ENCODE measurements at places on chromosomes 5 and 9.

DNA sequence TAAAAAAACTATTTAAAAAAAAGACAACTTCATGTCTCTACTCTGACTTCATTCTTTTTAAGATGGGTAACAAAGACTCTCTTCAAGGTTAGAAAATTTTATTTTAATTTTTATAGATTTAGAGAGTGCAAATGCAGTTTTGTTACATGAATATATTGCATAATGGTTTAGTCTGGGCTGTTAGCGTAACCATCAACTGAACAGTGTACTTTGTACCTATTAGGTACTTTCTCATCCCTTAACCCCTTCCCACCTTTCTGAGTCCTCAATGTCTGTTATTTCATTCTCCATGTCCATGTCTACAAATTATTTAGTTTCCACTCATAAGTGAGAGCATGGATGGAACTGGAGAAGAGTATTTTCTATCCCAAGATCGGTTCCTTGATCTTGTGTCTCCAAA, 16.8 kb downstream of the TLR4 start:
- no peak for DNase-seq

- DNase-seq = no peak
Observed at GRCh38 chr5:175290379-175290778, 153.6 kb downstream of the DRD1 start.

DNA sequence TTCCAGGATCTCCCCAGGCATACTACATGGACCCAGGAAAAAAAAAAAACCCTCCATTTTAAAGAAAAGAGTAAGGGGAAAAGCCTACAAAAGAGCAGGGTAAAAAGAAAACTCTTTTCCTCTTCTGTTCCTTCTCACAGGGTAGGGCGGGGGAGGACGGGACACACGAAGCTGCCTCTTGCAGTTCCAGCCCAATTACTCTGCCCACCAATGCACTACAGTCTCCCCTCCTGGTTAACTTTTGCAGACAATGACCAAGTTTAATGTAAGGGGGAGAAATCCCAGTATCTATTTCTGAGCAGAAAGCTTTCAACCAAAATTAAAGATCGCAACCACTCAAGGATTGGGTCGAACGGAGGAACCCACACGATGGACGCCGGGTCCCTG, 1.3 kb downstream of the BRD3 start:
- peak; percentile 52 for DNase-seq

DNA sequence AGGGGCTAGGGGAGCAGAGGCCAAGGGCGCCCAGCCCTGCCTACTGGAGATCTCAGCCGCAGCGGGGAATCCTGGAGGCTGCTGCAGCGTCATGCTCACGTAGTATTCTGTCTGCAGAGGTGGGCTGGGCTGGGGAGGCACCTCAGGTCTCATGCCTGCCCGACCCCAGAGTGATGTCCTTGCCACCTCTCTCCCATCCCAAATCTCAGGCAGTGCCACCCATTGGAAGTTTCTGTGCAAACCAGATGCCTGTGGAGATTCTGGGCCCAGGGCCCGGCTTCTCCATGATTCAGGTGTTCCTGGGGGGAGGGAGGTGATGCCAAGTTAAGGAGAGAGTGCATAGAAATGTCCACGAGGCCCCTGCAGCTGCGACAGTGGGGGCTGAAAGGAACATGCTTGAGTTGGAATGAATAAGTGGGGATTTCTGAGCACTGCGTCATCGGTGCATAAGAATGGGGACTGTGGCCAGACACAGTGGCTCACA, 72.0 kb downstream of the ANKRD33B start:
- DNase-seq = no peak

- DNase-seq = no peak
Observed at GRCh38 chr5:100546001-100546400, 10.8 kb downstream of the FAM174A start.

- DNase-seq = no peak
Observed at GRCh38 chr5:56023296-56023695, 28.5 kb upstream of the IL6ST start.

DNA sequence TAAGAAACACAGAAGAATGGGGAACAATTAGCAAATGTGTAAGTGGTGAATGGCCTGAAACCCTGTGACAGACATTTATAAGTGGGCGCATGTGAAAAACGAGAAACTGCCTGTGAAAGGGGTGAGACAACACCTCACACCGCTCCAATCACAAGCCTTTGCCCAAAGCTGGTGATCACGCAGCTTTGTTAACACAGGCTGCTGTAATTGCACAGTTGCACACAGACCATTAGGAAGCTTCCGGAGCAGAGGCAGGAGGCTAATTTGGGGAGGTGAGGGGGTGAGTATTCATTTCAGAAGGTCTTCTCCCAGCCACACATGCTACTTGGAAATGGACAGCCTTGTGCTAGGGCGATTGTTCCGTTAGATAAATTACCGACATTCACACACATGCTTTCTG, 294.0 kb downstream of the MED10 start:
- DNase-seq = no peak

GRCh38 chr5:132009706-132010405, 1.6 kb downstream of the ACSL6 start:
- DNase-seq = no peak

DNA sequence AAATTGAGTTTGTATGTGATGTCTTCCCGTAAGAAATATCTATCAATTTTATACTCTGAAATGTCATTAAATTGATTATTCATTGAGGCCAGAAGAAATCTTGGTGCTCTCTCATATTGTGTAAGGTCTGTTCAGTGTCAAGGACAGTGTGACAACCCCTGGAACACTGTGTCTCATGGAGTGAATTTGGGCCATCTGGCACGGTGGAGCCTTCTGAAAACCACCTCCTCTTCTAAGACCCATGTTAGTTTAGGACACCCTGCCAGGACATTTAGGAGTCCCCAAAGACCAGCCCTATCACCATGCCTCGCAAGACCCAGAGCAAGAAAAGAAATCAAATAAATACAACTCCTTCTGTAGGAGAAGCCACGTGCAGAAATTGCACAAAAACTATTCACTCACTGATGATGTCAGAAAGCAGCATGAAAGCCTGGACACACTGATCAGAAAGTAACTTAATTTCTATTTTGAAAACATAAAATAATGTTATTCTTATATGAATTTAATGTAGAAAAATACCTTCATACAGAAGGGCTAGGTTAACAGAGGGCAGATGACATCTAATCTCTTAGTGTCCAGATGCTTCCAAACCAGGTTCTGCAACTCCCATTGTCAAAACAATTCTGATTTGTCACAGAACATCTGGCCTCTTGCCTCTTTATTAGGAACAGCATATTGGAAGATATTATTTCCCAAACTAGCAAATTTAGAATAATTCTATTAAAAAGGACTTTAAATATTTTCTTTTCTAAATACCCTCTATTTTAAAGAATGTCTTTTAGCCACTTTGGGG, 298.8 kb downstream of the NR2F1-AS1 start:
- no peak for DNase-seq

- DNase-seq = no peak
Observed at GRCh38 chr5:107712359-107712870, 41.7 kb upstream of the EFNA5 start.

GRCh38 chr5:151063142-151063989, 17.5 kb downstream of the TNIP1 start:
- DNase-seq = peak; percentile 89

- DNase-seq = no peak
Observed at GRCh38 chr5:78046006-78046405, 248.5 kb downstream of the AP3B1 start.

DNA sequence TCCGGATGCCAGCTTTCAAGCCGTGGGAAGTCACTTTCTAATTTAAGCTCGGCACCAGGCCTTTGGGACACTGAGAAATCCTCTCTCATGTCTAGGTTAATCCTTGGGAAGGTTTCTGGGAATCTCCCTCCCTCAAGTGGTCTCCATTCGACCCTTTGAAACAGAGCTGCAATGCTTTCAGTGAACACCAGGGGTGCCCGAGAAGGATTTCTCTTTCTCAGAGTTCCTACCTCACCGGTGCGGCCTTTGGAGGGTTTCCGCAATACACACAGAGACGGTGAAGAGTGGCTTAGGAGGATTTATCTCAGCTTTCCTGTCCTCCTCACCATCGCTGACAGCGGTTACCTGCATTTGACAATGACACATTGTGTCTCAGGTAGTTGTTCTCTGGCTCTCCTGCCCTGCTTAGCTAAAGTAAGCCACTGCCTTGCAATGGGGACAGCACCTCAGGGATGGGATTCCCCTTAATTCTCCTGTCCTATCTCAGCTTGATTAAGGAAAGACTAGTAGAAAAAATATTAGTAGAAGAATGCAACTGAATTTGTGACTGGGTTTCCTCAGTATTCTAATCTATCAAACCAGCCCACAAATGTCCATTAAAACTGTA, 180.6 kb downstream of the GABRG2 start:
- DNase-seq = no peak

DNA sequence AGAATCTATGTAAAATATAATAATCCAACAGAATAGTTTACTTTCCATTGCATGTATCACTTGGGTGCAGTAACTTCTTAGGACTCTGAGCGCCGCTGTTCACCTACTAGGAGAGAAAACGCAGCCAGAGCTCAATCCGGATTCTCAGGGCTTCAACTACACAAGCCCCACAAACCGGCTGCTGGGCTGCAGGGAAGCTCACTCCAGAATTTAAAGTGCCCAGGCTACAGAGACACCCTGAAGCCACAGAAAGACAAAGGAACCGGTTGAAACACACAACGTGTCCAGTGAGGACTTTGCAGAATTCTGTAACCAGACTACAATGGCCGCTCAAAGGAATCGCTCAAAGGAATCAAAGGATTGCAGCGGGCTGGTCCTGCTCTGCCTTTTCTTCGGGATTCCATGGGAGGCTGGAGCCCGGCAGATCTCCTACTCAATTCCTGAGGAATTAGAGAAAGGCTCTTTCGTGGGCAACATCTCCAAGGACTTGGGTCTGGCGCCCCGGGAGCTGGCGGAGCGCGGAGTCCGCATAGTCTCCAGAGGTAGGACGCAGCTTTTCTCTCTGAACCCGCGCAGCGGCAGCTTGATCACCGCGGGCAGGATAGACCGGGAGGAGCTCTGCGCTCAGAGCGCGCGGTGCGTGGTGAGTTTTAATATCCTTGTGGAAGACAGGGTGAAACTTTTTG, at the start of gene PCDHGA10:
Gene PCDHGA10 (plus strand): TSS at position 134 of the 686 bp plus-strand sequence. CDS start 189 bp downstream, at position 323.
- DNase-seq = peak; percentile 81

- peak; percentile 97 for DNase-seq
Observed at GRCh38 chr9:33024966-33025571, at the start of gene DNAJA1. Gene DNAJA1 (plus strand): TSS chr9:33025273. CDS start chr9:33026485, 1,212 bp downstream.

GRCh38 chr5:137705106-137705505, 30.8 kb downstream of the KLHL3 start:
- DNase-seq = no peak

GRCh38 chr9:10015755-10016154, 597.0 kb downstream of the PTPRD start:
- no peak for DNase-seq
